ENCODE measurements at places on chromosomes 12 and 14.

DNA sequence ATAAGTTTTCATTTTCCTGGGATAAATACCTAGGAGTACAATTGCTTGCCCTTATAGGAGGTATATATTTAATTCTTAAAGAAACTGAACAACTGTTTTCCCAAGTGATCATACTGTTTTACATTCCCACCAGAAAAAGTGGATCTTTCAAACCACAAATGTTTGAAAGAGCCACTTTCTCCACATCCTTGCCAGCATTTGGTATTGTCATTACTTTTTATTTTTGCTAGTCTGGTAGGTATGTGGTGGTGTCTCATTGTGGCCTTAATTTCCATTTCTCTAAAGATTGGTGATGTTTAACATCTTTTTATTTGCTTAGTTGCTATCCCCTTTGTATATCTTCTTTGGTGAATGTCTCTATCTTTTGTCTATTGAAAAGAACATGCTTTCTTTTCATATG is 50.6 kb downstream of the CCDC91 start:
- no peak for DNase-seq

DNA sequence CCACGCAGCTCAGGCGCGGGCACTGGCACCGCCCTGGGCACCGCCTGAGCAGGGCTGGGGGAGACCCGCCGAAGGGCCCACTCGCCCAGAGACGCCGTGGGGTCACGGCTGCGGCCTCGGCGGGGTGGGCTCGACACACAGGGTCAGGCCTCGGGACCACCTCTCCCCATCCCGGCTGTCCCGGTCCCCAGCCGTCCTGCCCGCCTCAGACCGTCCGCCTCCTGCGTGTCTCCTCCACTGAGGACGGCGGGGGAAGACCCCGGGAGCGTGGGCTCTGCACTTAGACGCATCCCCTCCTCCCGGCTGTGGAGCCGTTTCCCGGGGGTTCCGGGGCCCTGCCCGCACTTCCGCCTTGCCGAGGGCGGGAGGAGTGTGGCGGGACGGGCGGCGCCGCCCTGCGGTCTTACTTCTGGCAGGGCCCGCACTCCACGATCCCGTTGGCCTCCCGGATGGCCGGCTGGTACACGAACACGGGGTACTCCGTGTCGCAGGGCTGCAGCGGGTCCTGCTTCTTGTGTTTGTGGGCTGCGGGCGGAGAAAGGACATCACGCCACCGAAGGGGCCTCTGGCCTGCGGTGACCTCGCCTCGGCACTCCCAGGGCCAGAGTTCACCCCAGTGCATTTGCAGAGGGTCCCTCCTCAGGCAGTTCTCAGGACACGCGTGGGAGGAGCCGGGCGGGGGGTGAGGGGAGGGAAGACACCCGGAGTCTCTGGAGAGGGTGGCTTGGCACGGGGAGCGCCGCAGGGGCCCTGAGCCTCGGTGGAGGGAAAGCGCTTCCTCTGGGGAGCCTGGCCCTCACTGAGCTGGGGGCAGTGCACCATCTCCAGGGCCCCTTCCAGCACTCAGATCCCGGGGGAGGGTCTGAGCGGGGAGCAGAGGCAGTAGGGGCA is 23.1 kb upstream of the LRTM2 start:
- peak; percentile 66 for DNase-seq

DNA sequence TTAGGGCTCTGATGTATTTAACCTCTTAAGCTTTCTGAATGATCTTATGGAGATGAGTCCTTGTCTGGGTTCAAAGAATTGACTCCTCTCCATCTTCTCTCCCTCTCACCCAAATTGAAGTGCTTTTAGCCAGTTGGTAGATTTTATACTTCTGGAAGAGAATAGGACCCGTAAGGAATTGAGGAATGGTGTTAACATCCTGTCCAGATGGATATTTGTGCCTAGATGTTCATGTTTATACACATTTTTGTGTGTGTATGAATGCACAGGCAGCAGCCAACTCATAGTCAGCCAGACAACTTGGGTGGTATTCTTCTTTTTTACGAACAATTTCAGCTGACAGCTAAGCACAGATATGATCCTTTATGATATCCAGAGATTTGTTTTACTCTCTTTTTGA is 449.6 kb upstream of the RGS6 start:
- no peak for DNase-seq

- DNase-seq = no peak
These were observed 4.0 kb upstream of the INF2 start for GRCh38 chr14:104685216-104685997.

DNA sequence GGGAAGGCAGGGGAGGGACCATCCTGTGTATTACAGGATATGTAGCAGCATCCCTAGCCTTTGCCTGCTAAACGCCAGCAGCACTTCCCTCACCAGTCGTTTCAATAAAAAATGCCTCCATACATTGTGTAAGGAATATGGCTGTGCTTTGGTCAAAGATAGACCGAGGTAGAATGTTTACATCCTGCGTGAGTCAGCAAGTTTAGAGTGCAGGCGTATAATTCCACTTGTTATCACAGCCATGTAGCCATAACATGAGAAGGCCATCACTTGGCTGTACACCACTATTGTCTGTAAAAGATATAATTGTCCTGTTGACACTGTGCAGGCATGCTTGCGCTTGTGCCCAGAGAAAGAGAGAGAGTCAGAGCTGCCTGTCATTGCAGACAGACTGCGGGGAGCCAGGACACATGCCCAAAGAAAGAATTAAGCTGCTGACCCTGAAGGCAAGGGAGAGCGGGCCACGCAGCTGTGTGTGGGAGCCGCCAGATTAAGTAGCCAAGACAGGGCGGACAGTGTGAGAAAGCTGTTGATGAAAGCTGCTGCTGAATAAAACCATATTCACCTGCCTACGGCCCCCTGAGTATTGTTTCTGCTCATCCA is 68.4 kb downstream of the CRACR2A start:
- DNase-seq = no peak

DNA sequence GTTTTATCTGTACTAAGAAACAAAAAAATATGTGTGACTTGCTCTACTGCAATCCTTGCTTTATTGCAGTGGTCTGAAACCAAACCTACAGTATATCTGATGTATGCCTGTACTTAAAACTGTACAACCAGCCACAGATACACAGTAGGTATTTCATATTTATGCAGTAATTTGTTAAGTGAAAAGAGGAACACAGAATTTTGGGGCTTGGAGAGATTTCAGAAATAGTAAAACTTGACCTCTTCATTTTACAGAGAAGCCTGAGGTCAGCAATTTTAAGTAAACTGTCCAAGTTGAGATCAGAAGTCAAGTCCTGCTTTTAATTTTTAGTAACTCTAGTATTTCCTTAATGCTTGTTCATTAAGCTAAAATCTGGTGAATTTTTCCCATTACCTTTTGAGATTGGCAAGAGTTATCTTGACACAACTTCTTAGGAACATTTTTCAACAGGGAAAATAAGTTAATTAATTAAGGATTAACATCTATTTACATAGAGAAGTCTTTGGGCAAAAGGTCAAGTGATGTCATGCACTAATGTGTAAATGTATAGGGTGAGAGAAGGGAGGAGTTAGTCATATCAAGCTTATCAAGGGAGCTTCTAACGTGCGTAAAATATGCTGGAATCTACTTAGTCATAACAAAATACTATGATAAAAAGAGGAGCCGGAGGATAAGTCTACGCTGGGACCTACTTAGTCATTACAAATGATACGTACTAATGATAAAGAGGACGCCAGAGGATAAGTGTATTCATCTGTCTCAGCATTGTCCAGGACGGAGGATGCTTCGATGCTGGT is 66.0 kb upstream of the GTF2A1 start:
- DNase-seq = no peak

DNA sequence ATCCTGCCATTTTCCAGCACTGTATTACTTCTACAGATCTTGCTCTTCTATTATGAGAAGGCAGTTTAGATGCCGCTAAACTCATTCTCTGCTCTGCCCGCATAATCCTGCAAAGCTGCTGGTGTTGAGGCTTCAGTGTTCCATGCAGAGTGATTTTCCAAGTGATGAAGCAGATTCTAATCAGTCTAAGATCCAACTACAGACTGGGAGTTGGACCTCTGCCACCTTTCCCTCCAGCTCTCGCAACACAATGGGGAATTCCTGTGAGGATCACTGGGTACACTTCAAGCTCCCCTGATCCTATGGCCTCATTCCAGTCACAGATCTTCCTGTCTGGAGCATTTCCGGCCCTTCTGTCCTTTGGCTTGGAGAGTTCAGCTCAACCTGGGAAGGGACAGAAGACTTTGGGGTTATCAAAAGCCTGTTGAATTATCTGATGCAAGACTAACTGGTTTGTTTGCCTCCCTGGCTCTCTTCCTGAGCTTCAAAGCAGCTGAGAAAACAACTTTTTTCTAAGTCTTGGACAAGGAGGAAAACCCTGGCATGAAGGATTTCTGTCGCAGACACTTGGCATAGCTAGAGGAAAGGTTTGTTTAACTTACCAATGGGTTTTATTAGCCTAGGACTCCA is 333.9 kb downstream of the ZFP36L1 start:
- no peak for DNase-seq

DNA sequence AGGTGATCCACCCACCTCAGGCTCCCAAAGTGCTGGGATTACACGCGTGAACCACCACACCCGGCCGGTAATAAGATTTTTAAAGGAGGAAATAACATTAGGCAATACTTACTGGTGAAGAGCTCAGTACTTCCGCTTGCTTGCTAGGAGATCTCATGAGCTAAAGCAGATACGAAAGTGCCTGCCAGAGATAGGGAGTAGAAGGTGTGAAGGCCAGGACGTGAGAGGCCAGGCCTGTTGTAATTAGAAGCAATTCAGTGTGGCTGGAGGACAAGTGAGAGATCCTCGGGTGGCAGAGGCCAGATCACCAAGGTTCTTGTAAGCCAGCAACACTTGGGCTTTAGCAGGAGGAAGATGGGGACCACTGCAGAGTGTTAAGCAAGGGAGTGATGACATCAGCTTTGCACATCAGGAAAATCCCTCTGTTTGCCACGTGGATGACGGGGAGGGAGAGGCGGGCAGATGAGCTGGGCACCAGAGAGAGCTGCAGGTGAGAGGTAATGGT is 7.6 kb downstream of the TECPR2 start:
- DNase-seq = no peak

DNA sequence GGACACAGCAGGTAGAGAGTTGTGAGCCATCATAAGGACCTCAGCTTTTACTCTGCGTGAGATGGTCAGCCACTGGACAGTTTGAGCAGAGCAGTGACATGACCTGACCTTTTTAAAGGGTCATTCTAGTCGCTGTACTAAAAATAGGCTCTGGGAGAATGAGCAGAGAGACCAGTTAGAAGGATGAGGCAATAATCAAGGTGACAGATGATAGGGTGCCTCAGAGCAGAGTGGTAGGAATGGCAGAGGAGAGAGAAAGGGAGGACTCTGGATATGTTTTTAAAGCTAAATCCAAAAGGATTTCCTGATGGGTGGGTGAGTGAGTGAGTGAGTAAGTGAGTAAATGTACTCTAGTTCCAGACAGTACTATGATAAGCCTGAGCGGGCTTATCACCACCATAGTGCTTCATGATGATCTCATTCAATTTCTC is 83.6 kb upstream of the ARHGAP5 start:
- DNase-seq = no peak

GRCh38 chr12:67475725-67476124 is 172.8 kb upstream of the DYRK2 start:
- no peak for DNase-seq

All from activated CD4-positive, alpha-beta memory T cell treated with anti-CD3 and anti-CD28 coated beads, Interleukin-2, amount 10 ng/mL, durations not matched to agents 7 days and 5 days (primary cell).